Amniotic stem cell (primary cell): ENCODE measurements at places on chromosomes 12 and 14.

GRCh38 chr14:51867741-51868140 is 7.3 kb downstream of the GNG2 start:
- DNase-seq, result no peak

DNA sequence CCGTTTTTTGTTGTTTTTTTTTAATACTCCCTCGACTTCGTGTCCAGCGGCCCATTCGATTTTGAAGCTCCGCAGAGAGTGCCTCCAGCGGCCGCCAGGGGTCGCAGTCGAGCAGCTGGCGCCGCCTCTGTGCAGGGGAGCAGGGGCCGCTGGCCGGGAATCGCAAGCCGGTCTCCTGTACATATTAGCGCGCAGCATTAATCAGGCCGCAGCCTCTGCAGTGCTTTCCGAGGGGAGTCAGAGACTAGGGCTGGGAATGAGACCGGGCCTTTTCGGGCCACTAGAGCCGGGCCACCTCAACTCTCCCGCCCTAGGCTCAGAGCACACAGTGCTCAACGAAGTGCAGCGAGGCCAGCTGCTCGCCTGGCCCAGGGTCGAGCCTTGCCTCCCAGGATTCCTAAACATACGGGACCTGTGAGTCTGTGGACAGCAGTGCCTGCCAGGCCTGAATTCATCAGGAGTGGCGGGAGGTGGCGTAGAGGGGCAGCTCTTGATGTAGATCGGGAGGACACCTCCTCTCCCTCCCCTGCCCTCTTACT is 81.8 kb downstream of the EMP1 start:
- peak; percentile 8 for DNase-seq

- DNase-seq, result no peak
These were observed 117.3 kb upstream of the ARID2 start for GRCh38 chr12:45612044-45612794.

DNA sequence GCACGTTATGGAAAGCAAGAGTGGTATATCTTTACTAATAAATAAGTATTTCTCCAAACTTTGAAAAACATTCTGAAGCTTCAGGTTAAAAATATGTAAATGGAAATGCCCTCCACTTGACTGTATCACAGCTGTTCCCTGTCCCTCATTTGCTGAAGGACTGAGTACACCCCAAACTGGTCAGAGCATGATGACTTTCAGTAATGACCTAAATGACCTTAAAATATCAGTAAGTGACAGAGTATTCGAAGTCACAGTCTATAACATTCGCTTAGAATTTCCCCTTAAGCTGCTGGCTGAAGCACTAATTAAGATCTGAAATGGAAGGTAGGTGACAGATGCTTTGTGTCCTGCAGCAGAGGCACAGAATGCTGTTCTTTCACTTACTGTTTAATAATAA is 191.5 kb downstream of the RGS6 start:
- DNase-seq, result no peak

DNA sequence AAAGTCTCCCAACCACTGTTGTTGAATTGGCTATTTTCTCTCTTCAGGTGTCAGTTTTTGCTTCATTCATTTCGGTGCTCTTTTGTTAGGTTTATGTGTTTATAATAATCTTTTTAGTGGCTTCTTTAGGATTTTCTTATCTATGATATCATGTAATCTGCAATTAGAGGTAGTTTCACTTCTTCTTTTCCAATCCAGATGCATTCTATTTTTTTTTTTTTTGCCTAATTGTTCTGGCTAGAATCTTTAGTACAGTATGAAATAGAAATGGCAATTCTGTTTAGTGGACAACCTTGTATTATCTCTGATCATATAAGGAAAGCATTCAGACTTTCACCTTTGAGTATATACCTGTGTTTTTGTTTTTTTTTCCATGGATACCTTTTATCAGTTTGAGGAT is 17.4 kb downstream of the CNOT2 start:
- DNase-seq, result no peak

GRCh38 chr14:22566845-22567244 is 22.2 kb downstream of the DAD1 start:
- DNase-seq, result no peak

DNA sequence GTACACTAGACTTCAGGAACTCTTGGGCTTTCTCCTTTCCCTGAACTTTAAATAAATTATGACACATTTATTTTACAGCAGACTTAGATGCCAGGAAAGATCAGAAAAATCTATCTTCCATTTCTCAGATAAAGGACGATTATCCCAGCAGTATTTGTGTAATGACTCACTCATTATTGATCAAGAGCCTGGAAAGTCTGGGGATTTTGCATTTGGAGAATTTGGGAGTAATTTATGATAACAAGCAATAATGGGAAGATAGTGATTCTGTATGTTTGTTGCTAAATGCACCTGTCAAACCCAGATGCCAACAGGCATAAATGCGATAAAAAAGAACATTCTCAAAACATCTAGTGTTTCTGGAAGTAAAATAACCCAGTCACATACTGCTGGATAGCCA is 480.2 kb upstream of the ATP2B1 start:
- DNase-seq, result no peak

GRCh38 chr14:52342849-52343596 is 28.9 kb downstream of the PTGER2 start:
- DNase-seq, result no peak

- no peak for DNase-seq
These were observed 1.1 kb downstream of the SMIM41 start for GRCh38 chr12:52080403-52081251.

DNA sequence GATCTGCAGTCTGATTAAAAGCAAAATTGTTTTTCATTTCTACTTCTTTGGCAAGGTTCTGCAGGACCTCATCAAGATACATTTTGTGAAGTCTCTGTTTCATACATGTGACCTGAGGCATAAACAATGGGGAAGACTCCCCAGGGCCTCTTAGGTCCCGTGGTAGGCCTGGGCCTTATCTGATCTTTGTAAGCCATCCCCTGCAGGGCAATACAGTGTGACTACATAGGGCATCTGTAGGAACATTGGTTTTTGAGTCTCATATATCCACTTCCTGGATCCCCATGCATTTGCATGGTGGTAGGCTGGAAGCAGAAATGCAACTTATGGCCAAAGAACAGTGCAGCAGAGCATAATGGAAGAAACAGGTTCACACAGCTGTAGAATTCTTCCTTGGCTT is 6.0 kb downstream of the FAR2 start:
- no peak for DNase-seq

DNA sequence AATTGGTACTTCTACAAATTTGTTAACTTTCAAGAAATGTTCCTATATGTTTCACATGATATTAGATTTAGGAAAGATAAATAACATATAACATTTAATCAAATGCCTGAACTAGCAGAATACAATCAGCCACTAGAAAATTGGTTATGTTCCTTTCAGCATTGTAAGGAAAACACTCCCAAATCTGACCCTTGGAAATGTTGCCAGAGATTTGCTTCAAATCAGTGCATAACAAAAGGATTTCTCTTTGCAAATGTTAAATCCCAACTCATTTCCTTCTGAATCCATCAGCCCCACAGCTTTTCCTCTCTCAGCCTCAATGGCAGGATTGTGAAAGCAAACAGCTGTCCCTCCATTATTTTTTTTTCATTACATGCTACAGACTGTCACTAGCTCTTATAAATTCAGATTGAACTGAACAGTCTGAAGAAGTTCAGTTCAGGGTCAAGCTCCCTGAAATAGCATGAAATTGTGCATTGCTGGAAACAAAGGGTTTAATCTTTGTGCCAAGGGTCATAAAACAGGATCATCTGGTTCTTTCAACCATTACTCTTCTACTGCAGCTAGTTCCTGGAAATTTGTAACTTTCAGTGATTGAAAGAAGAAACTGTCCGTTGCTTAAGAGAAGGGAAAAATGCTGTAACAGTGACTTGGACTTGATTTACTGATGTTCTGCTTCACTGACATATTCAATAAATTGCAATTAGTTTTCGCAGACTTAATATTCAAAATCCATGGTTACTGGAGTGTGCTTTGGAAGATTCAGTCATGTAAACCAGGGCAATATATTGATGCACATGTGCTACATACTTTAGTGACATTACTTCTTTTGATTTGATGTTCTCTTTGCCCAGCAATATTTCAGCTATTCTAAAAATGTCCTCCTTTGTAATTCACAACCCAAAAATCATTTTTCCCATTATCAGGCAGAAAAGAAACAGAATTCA is 246.4 kb downstream of the RPL10L start:
- DNase-seq, result no peak

DNA sequence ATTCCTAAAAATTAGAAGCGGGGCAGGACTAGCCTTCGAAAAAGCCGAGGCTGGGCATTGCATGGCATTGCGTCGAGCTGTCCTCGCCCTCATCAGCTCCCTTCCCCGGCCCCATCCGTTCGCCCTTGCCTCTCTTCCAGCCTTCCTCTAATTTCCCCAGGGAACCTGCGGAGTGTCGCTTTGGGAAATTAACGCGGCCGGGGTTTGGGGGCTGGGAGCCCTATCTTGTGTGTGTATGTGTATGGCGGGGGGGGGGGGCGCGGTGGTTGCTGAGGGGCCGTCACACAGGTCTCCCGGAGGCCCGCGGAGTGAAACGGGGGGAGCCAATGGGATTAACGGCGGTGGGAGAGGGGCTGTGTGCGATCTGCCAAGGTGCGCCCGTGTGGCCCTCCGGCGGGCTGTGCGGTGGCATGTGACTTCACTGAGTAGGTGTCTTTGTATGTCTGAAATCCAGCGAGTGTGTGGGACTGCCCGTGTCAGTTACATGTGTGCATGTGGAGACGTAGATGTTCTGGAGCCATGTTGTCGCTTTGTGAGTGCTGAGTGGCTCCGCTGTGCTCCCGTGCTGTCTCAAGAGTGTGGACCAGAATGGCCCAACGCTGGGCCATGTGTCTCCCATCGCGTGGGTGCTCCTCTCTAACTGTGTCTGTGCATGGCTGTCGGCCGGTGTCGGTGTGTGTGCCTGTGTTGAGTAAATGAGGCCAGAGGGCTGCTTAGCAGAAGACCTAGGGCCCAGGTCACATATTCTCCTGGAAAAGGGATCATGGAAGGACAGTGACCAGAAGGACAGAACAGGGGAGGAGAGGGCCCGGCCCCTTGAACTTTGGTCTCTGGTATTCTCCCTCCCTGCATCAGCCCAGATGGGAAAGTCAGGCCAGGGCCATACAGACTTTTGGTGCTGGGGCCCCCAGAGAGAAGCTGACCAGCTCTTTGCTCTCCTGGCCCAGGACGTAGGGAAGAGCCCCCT is 1.5 kb downstream of the PTMS start:
- DNase-seq, result no peak

DNA sequence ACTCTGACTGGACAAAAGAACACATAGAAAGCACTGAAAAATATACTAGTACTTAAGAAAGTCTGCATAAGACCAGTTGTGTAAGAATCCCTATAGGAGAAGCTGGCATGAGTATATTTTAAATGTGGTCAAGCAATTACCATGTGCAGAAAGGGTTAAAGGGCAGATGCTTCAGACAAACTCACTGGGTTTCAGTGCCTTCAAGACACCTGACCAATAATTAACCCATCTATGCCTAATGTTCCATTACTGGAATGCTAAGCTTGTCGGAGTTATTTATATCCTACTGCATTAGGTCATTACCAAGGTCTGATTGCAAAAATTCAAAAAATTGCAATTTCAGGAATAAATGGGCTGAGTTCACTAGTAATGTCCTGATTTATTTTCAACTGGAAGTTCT is 41.3 kb downstream of the HNRNPC start:
- DNase-seq, result no peak

DNA sequence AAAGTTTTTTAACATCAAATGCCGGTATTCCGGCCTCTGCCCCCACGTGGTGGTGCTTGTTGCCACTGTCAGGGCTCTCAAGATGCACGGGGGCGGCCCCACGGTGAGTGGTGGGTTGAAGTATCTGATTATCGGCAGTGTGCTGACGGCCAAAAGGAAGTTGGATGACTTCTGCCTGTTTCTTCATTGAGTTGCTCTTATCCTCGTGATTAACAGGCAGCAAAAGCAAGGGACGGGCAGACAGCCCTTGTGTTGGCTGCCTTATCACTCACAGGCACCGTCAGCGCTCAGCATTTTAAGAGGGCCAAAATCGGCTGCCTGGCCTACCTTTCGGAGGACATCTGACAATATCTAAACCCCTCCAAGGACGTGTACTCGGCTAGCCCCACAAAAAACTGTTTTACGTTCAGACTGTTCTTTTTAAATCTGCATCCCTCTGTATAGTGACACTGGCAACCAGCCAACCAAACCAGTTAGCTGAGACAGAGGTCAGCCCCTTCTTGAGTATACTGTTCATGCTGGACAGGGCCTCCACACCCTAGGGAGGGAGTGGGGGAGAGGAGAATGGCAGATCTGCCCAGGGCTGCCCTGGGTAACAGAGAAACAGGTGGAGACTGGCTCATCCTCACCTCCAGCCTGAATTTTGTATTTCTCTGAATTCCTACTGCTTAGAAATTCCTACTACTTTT is 22.9 kb upstream of the AKAP5 start:
- no peak for DNase-seq

GRCh38 chr14:65015391-65015790 is 28.7 kb downstream of the FNTB start:
- DNase-seq, result no peak

- DNase-seq, result no peak
These were observed 176.6 kb downstream of the KTN1 start for GRCh38 chr14:55756557-55756956.

DNA sequence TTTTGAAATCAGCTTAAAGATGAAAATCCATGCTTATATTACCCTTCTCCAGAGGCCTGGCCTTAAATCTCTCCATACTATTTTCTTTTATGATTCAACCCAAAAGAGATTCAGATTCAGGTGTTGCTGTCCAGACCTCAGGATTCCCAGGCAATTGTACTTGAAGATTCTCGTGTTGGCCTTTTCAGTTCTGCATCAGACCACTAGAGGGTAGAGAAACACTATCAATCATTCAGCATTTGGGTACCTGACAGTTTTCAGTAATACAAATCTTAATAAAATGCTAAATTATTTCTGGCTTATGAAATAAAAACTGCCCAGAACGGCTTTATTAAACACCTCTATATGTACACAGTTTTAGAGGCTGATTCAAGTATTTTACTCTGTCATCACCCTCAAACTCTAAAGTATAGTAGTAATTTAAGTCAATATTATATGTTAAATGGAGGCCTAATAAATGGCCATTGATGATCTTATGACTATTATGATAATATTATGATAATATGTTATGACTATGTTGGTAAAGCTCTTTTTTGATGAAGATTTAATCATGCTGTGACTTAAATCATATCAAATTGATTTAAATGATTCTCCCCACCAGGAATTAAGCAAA is 301.1 kb downstream of the DUSP6 start:
- DNase-seq, result peak; percentile 47

GRCh38 chr12:42094277-42094676 is 50.4 kb downstream of the GXYLT1 start:
- DNase-seq, result no peak
